Amniotic stem cell (primary cell): ENCODE measurements at places on chromosomes 16 and 17.

- no peak for DNase-seq
Observed at GRCh38 chr16:11245988-11246387, 10.0 kb downstream of the SOCS1 start.

GRCh38 chr17:75307957-75308731, 18.9 kb upstream of the SLC25A19 start:
- no peak for DNase-seq

DNA sequence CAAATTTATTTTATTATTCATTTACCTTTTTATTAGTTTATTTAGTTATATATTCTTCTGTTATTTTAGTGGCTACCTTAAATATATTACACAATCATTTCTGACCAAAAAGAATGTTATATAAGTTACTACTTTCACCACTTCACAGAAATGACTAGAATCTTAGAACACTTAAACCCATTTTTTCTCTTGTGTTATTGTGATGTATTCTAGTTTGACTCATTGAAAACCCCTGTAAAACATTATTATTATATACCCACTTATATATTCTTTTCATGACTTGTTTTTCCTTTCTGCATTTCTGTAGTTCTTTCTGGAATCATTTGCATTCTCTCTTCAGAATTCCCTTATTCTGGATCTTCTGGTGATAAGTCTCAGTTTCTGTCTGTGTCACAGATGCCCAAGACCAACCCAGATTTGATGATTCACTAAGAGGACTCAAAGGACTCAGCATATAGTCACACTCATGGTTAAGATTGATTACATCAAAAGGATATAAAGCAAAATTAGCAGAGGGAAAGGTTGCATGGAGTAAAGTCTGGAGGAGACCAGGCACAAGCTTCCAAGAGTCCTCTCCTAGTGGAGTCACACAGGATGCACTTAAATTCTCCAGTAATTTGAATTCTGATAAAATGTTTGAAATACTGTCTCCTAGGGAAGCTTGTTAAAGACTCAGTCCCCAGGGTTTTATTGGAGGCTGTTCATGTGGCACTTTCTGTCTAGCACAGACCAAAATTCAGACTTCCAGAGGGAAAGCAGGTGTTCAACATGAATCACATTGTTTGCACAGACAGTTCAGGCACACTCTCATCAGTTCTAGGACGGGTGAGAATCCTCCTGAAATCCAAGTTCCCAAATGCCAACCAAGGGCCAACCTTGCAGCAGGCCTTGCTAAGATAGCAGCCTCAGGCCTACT, 7.7 kb downstream of the GINS3 start:
- no peak for DNase-seq

DNA sequence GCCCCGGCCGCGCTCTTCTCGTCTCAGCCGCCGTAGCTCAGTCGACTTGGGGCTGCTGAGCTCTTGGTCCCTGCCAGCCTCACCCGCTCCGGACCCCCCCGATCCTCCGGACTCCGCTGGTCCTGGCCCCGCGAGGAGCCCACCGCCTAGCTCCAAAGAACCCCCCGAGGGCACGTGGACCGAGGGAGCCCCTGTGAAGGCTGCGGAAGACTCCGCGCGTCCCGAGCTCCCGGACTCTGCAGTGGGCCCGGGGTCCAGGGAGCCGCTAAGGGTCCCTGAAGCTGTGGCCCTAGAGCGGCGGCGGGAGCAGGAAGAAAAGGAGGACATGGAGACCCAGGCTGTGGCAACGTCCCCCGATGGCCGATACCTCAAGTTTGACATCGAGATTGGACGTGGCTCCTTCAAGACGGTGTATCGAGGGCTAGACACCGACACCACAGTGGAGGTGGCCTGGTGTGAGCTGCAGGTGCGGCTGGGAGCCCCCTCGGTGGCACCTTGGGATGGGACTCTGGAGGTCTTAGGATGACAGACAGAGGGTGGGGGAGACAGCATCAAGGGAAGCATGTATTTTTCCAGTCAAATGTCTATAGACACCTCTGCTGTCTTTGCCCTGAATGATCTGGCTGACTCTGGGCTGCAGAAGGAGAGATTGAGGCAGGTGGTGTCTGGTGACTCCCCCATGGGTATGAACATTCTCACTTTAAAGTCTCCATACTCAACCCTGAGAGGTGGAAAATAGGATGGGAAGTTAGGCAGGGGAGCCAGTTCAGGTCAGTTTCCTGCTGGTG, 635 bp downstream of the WNK4 start:
- DNase-seq = no peak

DNA sequence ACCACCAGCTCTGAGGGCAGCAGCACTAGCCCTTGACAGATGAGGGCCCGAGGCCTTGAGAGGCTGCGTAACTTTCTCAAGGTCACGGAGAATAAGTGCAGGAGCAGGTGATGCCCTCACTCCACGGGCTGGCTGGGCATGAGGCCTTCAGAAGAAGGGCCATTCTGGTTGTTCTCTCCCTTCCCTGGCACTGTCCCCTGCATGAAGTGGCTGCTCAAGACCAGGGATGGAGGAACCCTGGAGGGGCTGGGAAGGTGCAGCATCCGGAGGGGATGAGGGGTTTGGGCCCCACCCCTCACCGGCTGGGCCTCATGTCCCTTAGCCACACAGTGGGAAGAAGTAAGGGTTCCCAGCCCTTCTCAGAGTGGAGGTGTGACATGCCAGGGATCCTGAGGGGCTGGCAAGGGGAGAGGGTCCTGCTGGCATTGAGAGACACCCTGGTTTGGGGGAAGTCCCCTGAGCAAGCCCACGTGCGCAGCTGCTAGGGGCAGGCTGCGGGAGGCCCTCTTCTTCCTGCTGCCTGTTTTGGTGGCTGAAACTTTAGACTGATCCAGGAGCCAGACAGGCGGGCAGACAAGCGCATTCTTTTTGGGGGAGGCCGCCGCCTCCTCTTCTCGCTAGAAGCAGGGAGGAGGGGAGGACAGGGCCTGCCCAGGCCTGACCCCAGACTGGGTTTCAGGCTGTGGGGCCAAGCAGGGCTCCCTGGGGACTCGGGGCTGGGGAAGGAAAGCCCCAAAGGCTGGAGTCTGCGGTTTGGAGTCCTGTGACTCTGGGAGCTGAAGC, 74.0 kb downstream of the N4BP1 start:
- DNase-seq = no peak

- no peak for DNase-seq
Observed at GRCh38 chr17:36592716-36593321, 1.1 kb downstream of the DHRS11 start.

DNA sequence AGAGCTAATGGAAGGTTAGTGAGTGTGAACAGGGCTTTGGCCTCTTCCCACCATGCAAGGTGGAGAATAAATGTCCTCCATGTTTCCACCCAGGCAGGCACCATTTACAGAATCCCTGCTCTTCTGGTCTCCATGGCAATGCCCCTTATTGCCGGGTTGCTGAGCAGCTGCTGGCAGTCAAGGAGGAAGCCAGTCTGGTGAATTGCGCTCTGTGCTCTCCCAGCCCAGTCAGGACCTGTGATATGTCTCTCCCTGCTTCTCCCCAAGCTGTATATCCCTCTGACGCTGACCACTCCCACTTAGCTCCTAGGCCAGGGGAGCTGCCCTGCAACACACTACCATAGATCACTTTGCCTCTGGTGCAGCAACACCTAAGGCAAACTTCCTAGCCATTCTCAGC, 402.1 kb upstream of the ERCC4 start:
- DNase-seq = no peak

GRCh38 chr17:41492771-41493170, 3.1 kb upstream of the KRT36 start:
- DNase-seq = no peak

DNA sequence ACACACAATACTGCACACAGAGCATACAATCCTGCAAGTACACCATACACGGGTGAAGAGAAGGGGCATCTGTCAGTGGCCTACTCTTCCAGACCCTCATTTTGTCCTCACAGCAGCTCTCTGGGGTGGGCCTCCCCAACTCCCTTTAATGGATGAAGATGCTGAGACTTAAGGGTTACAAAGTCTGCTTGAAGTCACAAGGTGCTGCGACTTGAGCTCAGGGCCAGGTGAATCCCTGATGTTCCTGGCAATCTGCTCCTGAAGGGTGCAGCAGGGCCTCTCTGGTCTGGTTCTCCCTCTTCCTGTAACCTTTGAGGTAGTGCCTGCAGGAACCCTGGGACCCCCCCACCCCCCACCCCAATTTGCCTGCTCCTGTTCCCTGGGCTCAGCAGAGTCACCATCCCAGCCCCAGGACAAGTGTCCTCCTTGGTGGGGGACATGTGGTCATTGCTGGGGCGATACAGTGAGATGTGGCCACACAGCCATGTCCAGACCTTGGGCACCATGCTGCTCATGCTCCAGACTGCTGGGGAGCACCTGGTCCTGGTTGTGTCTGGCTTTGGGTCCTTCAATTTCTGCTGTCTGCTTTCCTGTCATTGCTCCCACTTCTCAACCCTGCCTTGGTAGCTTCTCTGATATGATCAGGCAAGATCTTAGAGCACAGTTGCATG, 107.5 kb downstream of the METRNL start:
- no peak for DNase-seq

DNA sequence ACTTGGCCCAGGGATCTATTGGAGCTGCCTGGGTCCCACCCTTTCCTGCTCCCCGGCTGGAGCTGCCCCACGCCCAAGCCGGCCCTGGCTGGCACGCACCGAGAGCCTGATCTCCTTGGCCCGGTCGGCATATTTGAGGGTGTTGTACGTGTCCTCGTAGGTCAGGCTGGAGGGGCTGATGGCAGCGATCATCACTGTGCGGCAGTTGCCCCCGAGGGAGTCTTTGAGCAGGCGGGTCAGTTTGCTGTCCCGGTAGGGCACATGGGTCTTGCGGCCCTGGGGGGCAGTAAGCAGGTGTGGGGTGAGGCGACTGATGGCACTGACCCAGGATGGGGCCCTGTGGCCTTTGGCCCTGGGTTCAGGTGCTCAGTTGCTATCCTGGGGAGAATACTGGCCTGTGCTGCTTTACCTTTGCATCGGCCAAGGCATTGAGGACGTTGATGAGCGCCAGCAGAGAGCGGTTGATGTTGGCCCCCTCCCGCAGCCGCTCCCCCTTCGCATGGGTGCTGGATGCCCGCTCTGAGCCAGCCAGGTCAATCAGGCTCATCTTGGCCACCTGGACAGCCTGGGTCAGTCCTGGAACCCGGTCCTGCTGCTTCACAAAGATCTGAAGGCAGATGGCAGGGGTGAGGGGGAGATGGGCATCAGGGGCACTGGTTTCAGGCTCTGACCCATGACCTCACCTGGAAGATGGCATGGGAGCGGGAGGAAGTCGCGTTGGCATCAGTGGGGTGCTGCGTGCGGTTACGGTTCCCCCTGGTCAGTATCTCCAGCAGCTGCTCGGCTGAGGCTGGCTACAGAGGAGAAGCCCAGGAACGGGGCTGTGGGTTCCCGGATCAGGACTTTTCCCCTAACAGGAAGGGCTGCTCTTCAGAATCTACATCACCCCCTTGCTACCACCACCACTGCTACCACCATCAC, 13.5 kb downstream of the KIF18B start:
- no peak for DNase-seq

- DNase-seq = no peak
Observed at GRCh38 chr17:33112763-33113162, 121.1 kb downstream of the SPACA3 start.

DNA sequence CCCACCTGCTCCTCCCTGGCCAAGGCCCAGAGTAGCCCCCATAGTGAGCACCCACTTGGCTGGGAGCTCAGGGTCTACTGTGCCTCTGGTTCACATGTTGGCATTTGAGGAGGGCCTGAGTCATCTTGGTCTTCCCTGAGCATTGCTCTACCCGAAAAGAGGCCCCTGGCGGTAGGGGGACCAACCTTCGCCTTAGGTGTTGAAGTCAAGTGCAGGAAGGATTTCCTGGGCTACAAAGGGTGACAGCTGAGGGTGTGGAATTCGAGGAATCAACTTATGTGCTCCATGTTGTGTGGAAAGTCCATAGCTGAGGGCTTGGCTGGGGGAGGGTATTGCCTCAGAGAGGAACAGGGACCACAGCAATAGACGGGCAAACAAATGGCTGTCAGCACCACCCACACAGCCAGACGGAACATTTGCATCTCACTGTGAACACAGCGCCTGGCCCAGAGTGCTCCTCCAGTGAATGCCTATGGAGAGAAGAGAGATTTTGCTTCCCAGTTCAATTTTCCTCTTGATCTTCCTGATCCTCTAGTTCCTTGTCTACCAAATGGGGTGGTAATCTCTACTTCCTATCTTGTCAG, 35.6 kb upstream of the NGFR start:
- DNase-seq = no peak

DNA sequence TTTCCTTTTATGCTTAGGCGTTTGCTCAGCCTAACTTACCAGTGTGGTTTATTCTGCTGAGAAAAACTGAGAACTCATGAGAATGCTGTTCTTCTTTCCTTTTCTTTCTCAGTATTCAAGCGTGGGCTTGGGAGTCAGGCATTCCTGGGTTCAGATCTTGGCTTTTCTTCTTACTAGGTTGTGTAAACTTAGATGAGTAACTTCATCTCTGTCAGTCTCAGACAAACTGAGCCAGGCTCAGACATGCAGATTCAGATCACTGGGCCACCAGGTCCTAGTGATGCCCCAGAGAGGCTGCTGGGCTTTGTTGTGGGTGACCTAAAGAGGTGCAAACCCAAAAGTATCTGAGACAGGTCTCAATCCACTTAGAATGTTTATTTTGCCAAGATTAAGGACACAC, 95.8 kb upstream of the MPHOSPH6 start:
- DNase-seq = no peak

- no peak for DNase-seq
Observed at GRCh38 chr16:86679490-86679889, 101.1 kb downstream of the FOXL1 start.

GRCh38 chr16:3861808-3862451, 18.6 kb downstream of the CREBBP start:
- DNase-seq = no peak

DNA sequence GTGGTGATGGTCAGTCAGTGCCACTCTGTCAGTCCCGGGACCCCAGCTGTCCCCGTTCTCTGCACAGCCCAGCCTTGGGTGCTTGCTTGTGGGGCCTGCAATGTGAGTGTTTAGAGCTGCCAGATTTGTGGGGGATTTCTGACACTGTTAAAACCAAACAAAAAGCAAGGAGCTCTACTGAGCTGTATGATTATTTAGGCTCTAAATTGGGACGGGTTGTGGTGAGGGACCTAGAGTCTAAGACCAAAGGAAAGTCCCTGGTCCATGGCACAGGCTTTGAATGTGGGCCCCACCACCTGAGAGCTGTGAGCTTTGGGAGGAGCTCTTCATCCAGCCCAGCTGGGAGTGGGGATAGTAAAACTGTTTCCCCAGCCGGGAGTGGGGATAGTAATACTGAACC, 63.3 kb downstream of the KSR1 start:
- DNase-seq = no peak

DNA sequence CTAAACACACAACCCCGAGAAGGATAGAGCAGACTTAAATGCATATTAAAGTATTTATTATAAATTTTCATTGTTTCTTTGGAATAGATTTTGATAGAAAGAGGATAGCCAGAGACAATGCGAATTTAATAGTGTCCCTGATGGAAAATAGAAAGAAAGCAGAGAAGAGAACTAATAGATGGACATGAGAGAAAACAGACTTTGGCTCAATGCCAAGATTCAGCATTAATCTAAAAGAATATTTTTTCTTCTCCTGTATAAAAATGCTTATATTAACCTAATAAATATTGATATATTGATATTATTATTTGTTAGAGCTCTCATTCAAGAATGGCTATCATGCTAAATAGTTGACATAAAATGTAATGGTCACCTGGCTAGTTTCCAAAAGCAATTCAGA, 173.4 kb downstream of the KIF2B start:
- no peak for DNase-seq

GRCh38 chr17:79338604-79339003, 264.0 kb downstream of the ENGASE start:
- no peak for DNase-seq
